ENCODE measurements at places on chromosomes 13 and 19.
A peak's percentile ranks its signal among the peaks of the same experiment; 100 is the strongest.

DNA sequence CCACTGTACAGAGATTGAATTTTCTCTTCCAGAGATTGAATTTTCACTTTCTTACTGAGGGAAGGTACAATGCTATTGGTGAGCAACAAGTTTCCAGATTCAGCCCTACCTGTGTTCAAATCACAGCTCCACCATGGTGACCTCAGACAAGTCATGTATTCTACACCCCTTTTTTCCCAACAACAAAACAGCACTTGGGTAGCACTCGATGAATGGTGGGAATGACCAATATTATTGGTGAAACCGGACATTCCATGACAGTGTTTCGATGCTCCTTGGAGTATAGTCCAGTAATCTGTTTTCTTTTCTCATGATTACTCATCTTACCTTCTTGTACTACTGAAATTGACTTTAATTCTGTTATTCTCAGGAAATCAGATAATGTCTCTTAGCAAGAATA is 266.2 kb upstream of the SOX21 start:
- DNase-seq, result no peak

- DNase-seq, result no peak
Observed at GRCh38 chr19:34269489-34269888, 15.1 kb downstream of the GARRE1 start.

- DNase-seq, result no peak
Observed at GRCh38 chr13:66546534-66547379, 683.4 kb downstream of the PCDH9 start.

DNA sequence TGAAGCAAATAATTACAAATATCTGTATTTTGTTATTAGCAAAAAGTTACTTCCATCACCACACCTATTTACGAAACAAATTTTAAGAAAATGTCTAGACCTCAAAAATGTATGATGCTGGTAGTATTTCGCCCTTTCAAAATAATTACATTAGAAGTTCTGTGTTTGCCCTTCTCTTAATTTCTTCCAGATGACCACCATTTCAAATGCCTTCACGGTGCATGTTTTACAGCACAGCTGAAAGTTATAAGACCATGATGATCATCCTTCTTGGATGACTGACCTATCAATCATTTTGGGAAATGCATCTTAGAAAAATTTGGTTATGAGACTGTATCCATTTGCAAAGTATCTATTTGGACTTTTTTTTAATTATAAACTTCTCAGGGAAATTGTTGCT is 390.8 kb downstream of the SLITRK6 start:
- DNase-seq, result no peak

- DNase-seq, result no peak
Observed at GRCh38 chr19:52592301-52592700, 22.2 kb downstream of the ZNF701 start.

DNA sequence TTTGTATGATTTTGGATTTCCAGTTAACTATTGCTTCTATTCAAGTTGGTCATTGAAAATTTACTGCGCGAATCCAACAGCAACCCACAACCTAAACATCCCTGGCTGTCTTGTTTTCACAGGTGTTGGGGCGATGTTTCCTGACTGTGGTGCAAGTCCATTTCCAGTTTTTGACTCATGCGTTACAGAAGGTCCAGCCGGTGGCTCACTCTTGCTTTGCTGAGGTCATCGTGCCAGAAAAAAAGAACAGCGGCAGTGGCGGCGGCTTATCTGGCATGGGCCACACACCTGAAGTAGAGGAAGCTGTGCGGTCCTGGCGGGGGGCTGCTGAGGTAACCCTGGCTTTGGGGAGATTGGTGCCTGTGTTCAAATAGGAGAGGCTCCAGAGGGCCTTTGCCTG is 45.2 kb upstream of the GPI start:
- no peak for DNase-seq

GRCh38 chr13:97367016-97367822 is 66.8 kb upstream of the RAP2A start:
- DNase-seq, result no peak

DNA sequence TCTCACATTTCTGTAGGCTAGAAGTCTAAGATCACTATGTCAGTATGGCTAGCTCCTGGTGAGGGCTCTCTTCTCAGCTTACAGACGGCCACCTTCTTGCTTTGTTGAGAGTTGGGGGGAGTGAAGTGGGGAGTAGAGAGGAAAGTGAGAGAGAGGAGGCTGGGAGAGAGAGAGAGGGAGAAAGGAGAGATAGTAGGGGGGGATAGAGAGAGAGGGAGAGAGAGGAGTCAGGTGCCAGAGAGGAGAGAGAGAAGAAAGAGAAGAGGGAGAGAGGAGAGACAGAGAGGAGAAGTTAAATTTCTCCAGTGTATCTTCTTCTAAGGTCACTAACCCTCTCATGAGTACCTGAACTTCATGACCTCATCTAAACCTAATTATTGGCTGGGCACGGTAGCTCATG is 28.7 kb downstream of the ZSWIM4 start:
- DNase-seq, result no peak

- no peak for DNase-seq
Observed at GRCh38 chr19:3479177-3479833, 1.0 kb downstream of the SMIM24 start.

GRCh38 chr13:96551546-96551945 is 442.7 kb downstream of the OXGR1 start:
- DNase-seq, result no peak

DNA sequence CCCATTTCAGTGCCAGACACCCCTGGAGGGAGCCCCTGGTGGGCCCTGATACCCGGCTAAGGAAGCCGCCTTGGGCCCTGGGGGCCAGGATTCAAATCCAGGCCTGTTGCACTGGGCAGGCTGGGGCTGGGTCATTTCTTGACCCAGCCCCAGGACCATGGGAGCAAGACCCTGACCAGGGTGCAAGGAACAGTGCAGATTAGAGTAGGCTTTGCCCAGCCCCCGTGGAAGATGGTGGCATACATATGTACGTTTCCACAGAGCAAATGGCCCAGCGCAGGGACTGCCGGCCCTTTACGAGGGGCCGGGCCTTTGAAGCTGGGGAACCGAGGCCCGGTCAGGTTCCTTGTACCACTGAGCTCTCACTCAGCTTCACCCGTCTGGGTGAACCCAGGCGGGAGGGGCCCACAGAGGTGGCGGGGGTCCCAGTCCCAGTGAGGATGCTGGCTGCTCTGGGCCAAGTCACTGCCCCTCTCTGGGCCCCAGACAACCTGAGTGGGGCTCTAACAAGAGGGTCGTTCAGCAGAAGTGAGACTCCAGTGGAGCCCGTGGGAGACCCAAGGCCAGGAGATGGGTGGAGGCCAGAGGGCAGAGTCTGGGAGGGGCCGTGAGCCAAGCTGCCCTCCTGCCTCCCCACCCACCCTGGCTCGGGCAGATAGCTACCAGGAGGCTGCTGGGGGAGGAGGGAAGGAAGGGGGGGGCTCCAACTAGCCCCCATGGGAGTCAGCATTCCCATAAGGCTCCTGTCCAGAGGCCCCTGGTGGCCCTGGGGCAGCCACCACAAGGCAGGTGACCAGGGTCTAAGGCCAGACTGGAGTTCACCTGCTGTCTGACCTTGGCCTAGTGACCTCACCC is 2.7 kb downstream of the MKNK2 start:
- DNase-seq, result no peak

DNA sequence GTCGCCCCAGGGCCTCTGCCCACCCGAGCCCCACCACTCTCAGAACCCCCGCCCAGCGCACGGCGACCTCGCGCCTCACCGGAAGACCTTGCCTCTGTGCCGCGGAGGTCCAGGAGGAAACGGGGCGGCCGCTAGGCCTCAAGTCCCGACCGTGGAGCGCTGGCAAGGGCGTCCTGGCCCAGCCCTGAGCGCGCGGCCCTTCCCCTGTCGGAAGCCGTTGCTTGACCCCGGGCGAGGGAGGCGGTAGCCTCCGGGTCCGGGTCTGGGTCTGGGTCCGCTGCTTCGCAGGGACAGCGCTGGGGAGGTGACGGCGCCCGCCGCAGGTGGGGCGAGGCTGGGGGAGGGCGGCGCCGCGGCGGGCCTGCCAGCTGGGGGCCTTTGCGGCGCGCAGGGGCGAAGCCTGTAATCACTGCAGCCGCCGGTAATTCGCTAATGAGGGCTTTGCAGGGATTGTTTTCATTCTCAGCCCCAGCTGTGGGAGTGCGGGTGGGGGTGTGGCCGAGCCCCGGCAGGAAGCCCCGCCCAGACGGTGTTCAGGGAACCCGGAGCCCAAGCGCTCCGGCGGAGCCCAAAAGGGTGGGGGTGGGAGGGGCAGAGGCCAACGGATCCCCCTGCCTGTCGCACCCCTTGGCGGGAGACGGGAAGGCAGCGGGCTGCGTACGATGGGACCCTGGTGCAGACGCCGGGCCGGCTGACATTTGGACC is 8.6 kb downstream of the C19orf25 start:
- DNase-seq, result peak; percentile 38

Data from stimulated activated CD4-positive, alpha-beta T cell treated with anti-CD3 and anti-CD28 coated beads, TNF-alpha, amount 100 ng/mL, for 1 hour (primary cell).